ENCODE measurements at places on chromosomes 7 and 10. TPM values are rescaled to one million over a fixed set of nuclear protein-coding genes. Genes with fewer than 3 reads are reported as not detected.

Gene CALCR
- 0.26 TPM for total RNA-seq

Gene ARL3
- 10.8 TPM for total RNA-seq

GRCh38 chr7:27300421-27300820 lies 57.8 kb downstream of the EVX1 start:
- H3K27ac ChIP-seq, result no peak overlapping the region
- no peak for DNase-seq
- no peaks in the 10 kb centered on the region for H3K4me1 ChIP-seq
- no peak overlapping the region for H3K4me3 ChIP-seq
- no peaks in the 10 kb centered on the region for H3K36me3 ChIP-seq
- no peaks in the 10 kb centered on the region for H3K27me3 ChIP-seq

GRCh38 chr10:122487174-122487765 lies 25.9 kb downstream of the HTRA1 start:
- H3K27me3 ChIP-seq, result no peaks in the 10 kb centered on the region
- peaks cover 5% of the 10 kb centered on the region for H3K4me1 ChIP-seq
- H3K4me3 ChIP-seq, result no peak overlapping the region
- no peak overlapping the region for H3K27ac ChIP-seq

DNA sequence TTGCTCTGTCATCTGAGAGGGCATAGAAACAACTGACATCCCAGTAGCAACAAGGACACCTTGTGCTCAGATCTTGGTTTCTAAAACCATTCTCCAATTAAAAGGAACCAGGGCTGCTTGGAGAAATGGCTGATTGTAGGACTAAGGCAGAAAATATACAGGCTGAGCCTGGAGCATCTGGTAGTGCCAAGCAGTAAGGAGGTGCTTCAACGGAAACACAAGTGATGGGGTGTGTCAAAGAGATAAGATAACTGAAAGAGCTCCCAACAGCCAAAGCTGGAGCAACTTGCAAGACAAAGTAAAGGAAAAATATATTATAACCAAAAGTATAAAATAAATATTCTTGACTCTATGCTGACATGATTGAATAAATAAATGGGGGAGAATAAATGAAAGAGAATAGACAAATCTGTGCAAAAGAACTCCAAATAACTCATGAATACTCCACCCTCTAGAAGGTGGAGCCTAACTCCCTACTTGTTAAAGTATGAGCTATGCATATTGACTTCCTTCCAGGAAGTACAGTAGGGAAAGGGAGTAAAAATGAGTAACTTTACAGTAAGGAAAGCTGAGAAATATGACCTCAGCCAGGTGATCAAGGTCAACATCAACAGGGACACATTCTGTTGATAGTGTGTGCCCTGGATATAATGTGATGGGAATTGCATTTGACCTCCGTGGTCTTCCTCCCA lies 162.4 kb downstream of the NOC3L start:
- H3K27me3 ChIP-seq, result no peaks in the 10 kb centered on the region
- no peaks in the 10 kb centered on the region for H3K4me1 ChIP-seq
- no peaks in the 10 kb centered on the region for H3K36me3 ChIP-seq
- H3K27ac ChIP-seq, result no peak overlapping the region
- no peak overlapping the region for H3K4me3 ChIP-seq

DNA sequence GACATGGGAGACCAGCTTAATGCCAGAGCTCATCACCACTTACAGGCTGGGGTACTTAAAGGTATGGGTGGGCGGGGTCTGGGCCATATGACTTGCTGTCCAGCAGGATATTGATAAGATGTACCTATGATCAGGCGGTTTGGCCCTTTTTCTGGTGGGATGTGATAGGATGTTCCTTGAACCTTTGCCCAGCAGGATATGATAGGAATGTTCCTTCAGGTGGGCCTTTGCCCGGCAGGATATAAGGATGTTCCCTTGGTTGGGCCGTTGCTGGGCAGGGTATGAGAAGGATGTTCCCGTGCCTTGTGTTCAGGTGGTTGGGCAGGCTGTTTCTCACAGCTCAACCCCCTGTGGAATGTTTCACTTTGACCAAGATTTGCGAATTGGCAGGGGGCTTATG lies 187.2 kb upstream of the CXCL12 start:
- no peaks in the 10 kb centered on the region for H3K4me1 ChIP-seq
- no peak overlapping the region for H3K27ac ChIP-seq
- no peaks in the 10 kb centered on the region for H3K27me3 ChIP-seq
- no peaks in the 10 kb centered on the region for H3K36me3 ChIP-seq

DNA sequence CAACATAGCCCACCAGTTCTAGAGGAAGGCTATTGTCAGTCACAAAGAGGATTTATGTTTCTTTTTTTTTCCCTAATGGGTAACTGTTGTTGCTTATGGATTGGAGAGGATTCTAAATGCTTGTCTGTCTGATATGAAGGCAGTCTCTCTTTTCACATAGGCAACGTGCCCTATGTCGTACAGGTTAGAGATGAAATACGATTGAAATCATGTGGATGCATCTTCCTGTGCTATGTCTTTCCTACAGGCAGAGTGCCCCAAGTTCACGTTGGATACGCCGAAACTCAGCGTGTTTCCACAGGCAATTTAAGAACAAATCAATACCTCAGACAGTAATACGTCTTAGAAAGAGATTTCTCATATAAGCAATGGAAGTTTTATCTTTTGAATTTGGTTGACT lies 93.8 kb downstream of the CELF2 start:
- no peak overlapping the region for H3K4me3 ChIP-seq
- no peak overlapping the region for H3K27ac ChIP-seq
- no peaks in the 10 kb centered on the region for H3K27me3 ChIP-seq

Gene DYNC1I1
- 5.6 TPM for total RNA-seq

DNA sequence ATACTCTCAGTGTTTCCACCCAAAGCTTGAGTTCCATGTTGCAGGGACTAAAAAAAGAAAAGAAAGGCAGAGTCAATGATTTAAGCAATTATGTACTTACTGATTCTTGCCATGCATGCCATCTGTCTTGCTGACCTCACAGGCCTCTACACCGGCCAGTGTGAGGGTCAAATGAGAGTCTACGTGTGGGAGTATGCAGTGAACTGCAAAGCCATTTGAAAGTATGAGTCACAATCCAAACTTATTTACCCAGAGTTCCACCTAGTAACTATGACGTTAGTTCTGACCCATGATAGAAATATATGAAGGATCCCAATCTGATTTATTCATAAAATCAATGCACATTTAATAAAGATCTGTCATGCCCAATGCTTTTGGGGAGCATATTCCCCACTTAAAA lies 26.5 kb downstream of the PDE1C start:
- H3K4me3 ChIP-seq, result no peak overlapping the region
- no peaks in the 10 kb centered on the region for H3K27me3 ChIP-seq
- H3K27ac ChIP-seq, result no peak overlapping the region
- H3K4me1 ChIP-seq, result no peaks in the 10 kb centered on the region

GRCh38 chr7:1940402-1940786 lies 270.3 kb downstream of the ELFN1 start:
- no peak overlapping the region for H3K4me3 ChIP-seq
- DNase-seq, result no peak
- no peaks in the 10 kb centered on the region for H3K27me3 ChIP-seq
- H3K36me3 ChIP-seq, result no peaks in the 10 kb centered on the region
- H3K27ac ChIP-seq, result no peak overlapping the region
- no peaks in the 10 kb centered on the region for H3K4me1 ChIP-seq

- peak overlapping the region; percentile 71 for H3K27ac ChIP-seq
- H3K36me3 ChIP-seq, result no peaks in the 10 kb centered on the region
- H3K27me3 ChIP-seq, result no peaks in the 10 kb centered on the region
- H3K4me1 ChIP-seq, result peaks cover 8% of the 10 kb centered on the region
- H3K4me3 ChIP-seq, result no peak overlapping the region
Measured at GRCh38 chr7:14760730-14761478, 141.6 kb downstream of the DGKB start.

Gene HOXA9
- total RNA-seq, result 19.7 TPM

GRCh38 chr10:52334595-52334994 lies 20.5 kb downstream of the DKK1 start:
- H3K27me3 ChIP-seq, result no peaks in the 10 kb centered on the region
- H3K36me3 ChIP-seq, result no peaks in the 10 kb centered on the region
- no peak overlapping the region for H3K27ac ChIP-seq
- no peak overlapping the region for H3K4me3 ChIP-seq
- no peak for DNase-seq
- no peaks in the 10 kb centered on the region for H3K4me1 ChIP-seq

- no peaks in the 10 kb centered on the region for H3K36me3 ChIP-seq
- no peak overlapping the region for H3K4me3 ChIP-seq
- DNase-seq, result peak; percentile 71
- peak overlapping the region; percentile 79 for H3K27ac ChIP-seq
Measured at GRCh38 chr10:73577788-73578187, 13.4 kb downstream of the USP54 start.

GRCh38 chr7:124597509-124597908 lies 168.1 kb downstream of the GPR37 start:
- H3K4me1 ChIP-seq, result no peaks in the 10 kb centered on the region
- H3K27ac ChIP-seq, result no peak overlapping the region
- no peak for DNase-seq
- no peak overlapping the region for H3K4me3 ChIP-seq
- H3K36me3 ChIP-seq, result no peaks in the 10 kb centered on the region
- H3K27me3 ChIP-seq, result no peaks in the 10 kb centered on the region

DNA sequence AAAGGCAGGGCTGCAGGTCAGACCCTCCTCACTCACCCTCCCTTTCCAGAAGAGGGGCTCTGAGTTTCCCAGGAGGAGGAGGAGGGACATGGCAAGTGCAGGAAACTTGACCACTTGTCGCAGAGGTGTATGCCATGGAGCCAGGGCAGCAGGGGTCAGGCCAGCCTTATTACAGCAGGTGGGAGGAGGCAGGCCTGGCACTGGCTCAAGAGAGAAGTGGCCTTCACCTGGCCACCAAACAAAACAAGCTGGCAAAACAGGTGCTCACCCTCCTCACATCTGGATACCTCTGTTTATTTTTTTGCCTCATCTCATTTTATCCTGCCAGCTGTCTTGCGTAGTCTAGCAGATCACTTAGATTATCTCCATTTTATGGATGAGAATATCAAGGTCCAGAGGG lies 12.5 kb downstream of the COL13A1 start:
- no peak overlapping the region for H3K27ac ChIP-seq
- H3K4me1 ChIP-seq, result no peaks in the 10 kb centered on the region
- H3K36me3 ChIP-seq, result no peaks in the 10 kb centered on the region
- H3K27me3 ChIP-seq, result no peaks in the 10 kb centered on the region
- no peak overlapping the region for H3K4me3 ChIP-seq

Gene SRRM3
- 6.9 TPM for total RNA-seq

DNA sequence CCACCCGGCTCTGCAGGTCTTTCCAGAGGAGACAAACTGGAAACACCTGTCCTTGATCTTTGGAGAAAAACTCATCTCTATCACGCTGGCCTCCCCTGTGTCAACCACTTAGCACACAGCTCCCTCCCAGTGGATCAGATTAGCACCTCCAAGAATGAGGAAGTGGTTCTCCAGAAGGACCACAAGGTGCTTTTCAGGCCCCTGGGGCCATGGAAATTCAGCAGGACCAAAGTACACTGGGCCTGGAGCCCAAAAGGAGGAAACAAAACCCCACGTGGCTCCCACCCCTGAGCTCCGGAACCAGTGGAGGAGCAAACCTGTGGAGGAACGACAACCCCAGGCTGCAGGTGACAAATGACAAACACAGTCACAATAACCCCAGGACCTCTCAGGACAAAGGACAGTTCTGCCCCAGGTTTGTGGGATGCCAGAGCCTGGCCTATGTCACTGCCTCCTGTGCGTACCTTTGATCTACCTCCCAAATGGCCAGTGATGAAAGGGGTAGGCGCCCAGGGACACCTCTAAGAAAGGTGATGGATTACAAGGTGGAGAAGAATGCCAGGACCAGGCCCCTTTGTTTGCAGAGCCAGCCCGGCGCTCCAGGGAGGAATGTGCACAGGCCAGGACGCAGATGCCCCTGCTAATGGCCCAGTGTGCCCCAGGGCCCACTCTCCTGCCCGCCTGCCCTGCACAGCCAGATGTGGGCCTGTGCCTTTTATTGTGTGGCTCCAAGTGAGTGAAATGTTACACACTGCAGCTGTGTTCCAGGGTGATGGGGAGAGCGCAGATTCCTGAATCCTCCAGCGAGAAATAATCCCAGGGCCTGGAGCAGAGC lies 5.7 kb downstream of the TNS3 start:
- DNase-seq, result peak; percentile 83
- H3K27me3 ChIP-seq, result no peaks in the 10 kb centered on the region
- H3K27ac ChIP-seq, result peak overlapping the region; percentile 91
- peaks cover 14% of the 10 kb centered on the region for H3K4me1 ChIP-seq
- peak overlapping the region; percentile 4 for H3K4me3 ChIP-seq

DNA sequence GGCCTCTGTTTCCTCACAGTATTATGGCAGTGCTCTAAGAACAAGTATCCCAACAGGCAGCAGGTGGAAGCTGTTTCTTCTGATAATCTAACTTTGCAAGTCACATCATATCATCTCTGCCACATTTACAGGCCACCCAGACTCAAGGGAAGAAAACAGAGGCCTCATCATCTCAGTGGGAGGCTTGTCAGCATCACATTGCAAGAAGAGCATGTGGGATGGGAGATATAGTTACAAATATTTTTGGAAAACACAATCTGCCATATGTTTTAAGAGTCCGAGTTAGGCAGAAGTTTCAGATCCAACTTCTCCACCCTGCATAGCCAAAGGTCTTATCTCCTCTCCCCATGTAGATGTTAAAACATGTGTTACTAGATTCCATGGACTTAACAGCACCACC lies 130.4 kb upstream of the PDE1C start:
- no peaks in the 10 kb centered on the region for H3K27me3 ChIP-seq
- DNase-seq, result no peak
- no peaks in the 10 kb centered on the region for H3K4me1 ChIP-seq
- no peak overlapping the region for H3K27ac ChIP-seq
- no peaks in the 10 kb centered on the region for H3K36me3 ChIP-seq
- H3K4me3 ChIP-seq, result no peak overlapping the region

GRCh38 chr7:17651341-17651740 lies 289.0 kb downstream of the SNX13 start:
- H3K27ac ChIP-seq, result peak overlapping the region; percentile 56
- H3K36me3 ChIP-seq, result no peaks in the 10 kb centered on the region
- DNase-seq, result no peak
- H3K4me3 ChIP-seq, result no peak overlapping the region

DNA sequence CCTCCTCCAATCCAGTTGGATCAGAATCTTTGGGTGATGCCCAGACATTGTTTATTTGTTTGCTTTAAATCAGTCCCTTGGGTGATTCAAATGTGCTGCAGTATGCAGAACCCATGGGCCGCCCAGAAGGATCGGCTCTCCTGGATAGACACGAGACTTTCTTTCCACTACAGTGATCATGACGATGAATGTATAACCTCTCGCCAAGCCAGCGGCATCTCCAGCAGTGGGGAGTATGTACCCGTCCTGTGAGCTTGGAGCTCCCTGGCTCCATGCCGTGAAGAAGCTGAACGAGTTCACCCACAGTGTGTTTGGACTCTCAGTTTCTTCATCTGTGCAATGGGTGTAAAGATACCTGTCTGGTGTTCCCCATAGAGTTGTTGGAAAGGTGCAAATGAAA lies 162.3 kb downstream of the CAMK1D start:
- no peaks in the 10 kb centered on the region for H3K36me3 ChIP-seq
- no peak for DNase-seq
- H3K4me1 ChIP-seq, result no peaks in the 10 kb centered on the region
- H3K27ac ChIP-seq, result no peak overlapping the region

- H3K36me3 ChIP-seq, result no peaks in the 10 kb centered on the region
- no peaks in the 10 kb centered on the region for H3K4me1 ChIP-seq
- no peak overlapping the region for H3K27ac ChIP-seq
- no peak for DNase-seq
Measured at GRCh38 chr10:69742356-69742695, 59.4 kb upstream of the COL13A1 start.

Gene LIPN
- total RNA-seq, result not detected
